ENCODE measurements at places on chromosomes 4 and X. TPM values are rescaled to one million over a fixed set of nuclear protein-coding genes. Genes with fewer than 3 reads are reported as not detected.

The CT45A10 gene
- total RNA-seq = 0.38 TPM

The BMPR1B gene
- 5.0 TPM for total RNA-seq

The ZNF827 gene
- 3.1 TPM for total RNA-seq

The PCDH19 gene
- total RNA-seq = 0.16 TPM

The PCDH10 gene
- total RNA-seq = 0.13 TPM

The SGMS2 gene
- total RNA-seq = 23.9 TPM

The GPRASP1 gene
- total RNA-seq = 0.32 TPM

The CCDC160 gene
- total RNA-seq = not detected

The PPP4R3C gene
- not detected for total RNA-seq

The POU4F2 gene
- total RNA-seq = not detected

The NDUFC1 gene
- 73.3 TPM for total RNA-seq

The TENM3 gene
- 1.5 TPM for total RNA-seq

The CLDN34 gene
- not detected for total RNA-seq

The GASK1B gene
- 0.39 TPM for total RNA-seq

The FGF13 gene
- not detected for total RNA-seq

The TRIM61 gene
- not detected for total RNA-seq

The HMGN5 gene
- 2.7 TPM for total RNA-seq

The FAM3A gene
- total RNA-seq = 47.5 TPM

The DCLK2 gene
- total RNA-seq = 9.0 TPM

The TFE3 gene
- total RNA-seq = 46.9 TPM

The SHISA3 gene
- total RNA-seq = not detected

The CLDN22 gene
- not detected for total RNA-seq

The ADAMTS3 gene
- not detected for total RNA-seq

The TRAM1L1 gene
- 0.55 TPM for total RNA-seq

The DMD gene
- not detected for total RNA-seq

Data from A549 treated with CORT108297 at 1 μM for 4 hours (cell line).